Activated CD8-positive, alpha-beta memory T cell treated with anti-CD3 and anti-CD28 coated beads for 24 hours (primary cell): ENCODE measurements at places on chromosomes 5 and 9.

DNA sequence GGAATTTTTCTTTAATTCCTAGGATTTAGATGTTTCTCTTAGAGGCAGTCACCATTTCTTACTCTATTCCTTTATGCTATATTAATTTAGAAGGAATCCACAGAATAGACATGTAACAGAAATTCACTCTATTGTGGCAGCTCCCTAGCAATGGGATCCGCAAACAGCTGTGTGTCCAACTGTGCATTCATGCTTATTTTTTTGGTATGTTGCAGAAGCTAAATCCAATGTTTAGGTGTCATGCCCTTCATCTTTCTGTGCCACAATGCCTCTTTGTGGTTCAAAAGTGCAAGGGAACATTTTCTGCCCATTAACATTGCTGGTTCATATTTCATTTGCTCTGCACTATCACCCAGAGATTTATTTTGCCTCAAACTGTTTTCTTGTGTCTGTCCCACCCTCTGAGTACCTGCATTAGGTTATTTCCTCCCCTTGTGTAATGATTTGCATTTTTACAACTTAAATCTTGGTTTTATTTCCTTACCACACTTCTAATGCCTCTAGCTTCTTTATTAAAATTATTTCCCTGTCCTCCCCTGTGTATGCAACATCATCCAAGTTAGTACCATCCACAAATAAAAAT, 816.5 kb downstream of the EFNA5 start:
- no peak for DNase-seq

GRCh38 chr9:82961504-82962125, 101.3 kb downstream of the RASEF start:
- DNase-seq, result peak; percentile 58

GRCh38 chr5:32331217-32331934, 18.6 kb upstream of the MTMR12 start:
- DNase-seq, result no peak

DNA sequence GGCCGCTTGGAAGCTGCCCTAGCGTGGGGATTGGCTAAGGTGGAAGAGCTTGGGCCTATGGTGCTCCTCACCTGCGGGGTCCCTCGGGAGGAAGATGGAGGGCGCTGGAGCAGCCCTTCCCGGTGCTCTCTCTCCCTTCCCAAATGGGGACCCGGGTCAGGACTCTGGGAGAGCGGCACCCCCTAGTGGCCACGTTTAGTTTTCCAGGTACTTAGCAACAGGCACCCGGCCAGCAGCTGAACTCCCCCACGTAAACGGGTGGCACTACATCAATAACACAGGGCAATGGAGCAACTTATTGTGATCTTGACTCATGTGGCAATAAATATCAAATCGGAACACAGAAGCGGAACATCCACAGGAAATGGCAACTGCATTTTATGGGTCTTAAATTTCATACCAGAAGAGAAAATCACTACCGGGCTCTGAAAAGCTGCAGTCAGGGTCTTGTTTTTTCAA, 316.6 kb downstream of the AGTPBP1 start:
- peak; percentile 72 for DNase-seq

GRCh38 chr5:6681682-6682081, 31.6 kb upstream of the TENT4A start:
- DNase-seq, result no peak

GRCh38 chr5:13955896-13956295, 11.4 kb upstream of the DNAH5 start:
- DNase-seq, result no peak

DNA sequence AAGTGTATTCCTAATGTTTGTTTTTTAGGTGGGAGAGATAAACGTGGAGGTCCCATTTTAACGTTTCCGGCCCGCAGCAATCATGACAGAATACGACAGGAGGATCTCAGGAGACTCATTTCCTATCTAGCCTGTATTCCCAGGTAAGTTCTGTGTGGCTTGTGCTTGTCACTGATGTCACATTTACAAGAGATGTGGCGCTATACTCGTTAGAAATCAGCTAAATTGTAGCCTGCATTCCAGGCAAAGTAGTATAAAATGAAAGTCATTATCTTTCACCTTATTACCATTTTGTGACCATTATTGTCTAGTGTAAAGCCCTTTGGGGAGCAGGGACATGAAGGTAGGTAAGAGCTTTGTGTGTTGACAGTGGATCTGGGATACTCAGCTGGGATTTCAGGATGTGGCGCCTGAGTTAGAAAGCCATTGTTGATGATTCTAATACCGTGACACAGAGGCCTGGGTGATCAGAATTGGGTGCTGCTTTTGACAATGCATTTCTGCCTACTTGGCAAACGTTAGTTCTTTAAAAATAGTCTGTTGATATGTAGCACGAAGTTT, 137.2 kb downstream of the TRIO start:
- DNase-seq, result no peak

- no peak for DNase-seq
Observed at GRCh38 chr5:54844905-54845566, 140.4 kb downstream of the ESM1 start.

- DNase-seq, result no peak
Observed at GRCh38 chr9:137986268-137987099, 108.9 kb downstream of the CACNA1B start.

GRCh38 chr5:108620516-108620915, 127.2 kb upstream of the FER start:
- no peak for DNase-seq

GRCh38 chr5:59221769-59222168, 638.9 kb downstream of the RAB3C start:
- DNase-seq, result no peak

DNA sequence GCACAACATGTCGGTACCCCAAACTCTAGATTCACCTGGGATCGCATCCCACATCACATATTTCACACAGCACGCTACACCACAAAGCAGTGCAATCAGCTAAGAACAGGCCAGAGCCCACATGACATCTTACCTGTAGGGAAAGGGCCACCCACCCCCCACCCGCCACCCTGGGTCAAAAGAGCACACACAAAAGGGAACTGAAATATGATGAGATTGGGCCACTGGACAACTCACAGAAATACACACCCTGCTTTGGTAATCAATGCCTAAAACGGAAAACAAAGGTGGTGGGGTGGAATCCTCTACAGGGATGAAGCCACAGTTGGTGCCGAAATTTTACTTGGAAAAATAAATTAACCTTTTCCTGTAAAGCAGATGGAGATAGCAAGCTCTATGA, 13.1 kb downstream of the RETREG1 start:
- DNase-seq, result no peak

GRCh38 chr9:106020186-106020585, 325.8 kb downstream of the TMEM38B start:
- no peak for DNase-seq

DNA sequence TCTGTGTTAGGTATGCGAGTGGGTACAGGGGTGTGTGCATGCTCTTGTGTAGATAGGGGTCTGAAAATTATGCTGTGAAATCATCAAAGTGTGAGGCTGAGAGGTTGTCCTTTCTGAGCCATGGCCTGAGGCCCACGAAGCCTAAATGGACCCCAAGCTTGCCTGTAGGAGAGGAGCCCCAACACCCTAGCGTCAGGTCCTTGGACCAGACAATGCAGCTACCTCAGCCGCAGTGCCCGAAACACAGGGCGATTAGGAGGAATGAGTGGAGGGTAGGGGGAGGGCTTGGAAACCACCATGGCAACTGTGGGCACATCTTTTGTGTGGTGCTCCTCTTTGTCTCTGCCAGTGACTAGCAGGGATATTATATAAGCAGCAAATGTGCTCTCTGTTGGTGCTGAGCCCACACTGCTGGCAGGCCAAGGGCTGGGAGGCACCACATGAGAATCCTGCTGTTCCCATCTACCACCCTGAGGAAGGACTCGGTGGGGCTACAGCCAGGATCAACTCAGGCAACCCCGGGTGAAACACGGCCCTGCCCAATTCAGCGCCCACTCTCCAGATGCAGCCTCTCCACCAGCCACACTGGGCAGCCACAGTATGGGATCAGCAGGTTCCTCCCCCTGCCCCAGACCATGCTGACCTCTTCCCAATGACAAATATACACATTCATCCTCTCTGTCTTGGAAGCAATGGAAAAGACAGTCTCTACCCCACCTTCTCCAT, 84.6 kb upstream of the FSTL4 start:
- peak; percentile 13 for DNase-seq

GRCh38 chr9:93634311-93635185, 58.2 kb downstream of the PHF2 start:
- DNase-seq, result peak; percentile 37

DNA sequence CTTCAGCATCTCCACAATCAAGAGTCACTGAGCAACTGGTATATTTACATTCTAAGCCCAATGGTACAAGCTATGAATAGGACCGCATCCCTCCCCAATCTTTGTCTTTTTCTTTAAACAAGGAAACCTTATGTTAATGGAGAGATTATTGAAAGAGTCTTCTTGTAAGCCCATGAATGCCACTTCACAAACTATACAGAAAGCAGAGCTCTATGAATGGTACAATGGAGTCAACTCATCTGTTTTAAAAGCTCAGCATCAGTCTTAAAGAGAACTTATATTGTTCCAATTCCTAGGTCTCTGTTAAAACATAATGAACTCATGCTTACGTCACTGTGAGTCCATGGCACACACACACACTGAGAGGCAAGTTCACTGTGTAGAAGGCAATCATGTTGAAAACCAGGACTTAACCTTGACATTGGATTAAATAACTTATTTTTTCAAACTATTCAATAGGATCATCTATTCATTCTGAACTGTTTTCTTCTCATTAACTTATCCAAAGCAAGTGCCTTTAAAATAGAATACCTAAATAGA, 4.5 kb downstream of the NREP start:
- no peak for DNase-seq

DNA sequence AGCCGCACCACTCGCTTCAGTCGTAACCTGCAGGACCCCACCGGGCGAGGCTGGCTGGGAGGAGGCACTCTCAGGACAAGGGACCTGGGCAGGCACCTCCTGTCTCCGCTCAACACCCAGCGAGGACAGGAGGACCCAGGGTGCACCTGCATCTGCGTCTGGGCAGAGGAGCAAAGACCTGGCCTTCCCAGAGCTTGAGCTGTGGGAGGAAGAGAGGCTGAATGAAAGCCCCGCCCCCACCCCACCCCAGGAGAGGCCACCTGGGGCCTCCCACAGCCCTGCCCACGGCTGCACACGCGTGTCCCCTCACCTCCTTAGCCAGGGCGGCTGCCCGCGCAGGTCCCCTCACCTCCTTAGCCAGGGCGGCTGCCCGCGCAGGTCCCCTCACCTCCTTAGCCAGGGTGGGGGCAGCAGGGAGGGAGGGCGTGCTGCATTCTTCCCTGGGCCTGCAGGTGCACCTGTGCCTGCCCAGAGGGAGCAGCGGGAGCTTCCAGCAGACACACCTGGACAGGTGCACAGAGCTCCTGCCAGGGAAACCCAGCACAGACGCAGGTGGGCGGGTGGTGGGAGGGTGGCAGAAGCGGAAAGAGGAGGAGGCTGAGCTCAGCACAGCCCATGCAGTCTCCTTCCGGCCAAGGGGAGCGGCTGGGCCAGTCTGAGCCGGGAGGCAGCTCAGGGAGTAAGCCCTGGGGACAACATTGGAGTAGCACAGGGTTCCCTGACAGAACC, 18.5 kb upstream of the SLC12A7 start:
- no peak for DNase-seq

DNA sequence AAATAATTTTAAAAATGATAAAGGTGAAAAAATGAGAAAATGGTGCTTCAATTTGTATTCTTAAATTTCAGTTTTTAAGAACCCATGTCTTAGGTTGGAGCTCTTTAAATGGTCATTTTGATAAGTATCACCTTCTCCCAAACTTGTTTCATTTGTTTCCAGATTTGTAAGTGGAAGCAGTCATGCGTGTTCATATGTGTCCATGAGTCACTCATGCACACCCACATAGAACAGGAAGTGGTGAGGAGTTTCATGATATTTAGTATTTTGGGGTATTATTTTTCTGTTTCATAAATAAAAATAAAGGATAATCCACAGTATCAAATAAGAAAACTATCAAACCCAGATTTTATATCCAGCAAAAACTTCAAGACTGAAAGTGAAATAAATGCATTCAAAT, 570.4 kb upstream of the ST8SIA4 start:
- DNase-seq, result no peak

DNA sequence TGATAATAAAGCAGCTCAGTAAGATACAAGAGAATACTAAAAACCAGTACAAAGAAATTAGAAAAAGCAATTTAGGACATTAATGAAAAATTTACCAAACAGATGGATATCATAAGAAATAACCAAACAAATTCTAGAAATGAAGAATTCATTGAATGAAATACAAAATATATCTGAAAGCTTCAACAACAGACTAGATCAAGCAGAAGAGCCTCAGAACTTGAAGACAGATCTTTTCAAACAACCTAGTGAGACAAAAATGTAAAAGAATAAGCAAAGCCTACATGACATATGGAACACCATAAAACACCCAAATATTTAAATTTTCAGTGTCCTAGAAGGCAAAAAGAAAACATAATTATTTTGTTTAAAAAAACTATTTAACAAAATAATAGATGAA, 66.9 kb downstream of the SKIC3 start:
- no peak for DNase-seq

DNA sequence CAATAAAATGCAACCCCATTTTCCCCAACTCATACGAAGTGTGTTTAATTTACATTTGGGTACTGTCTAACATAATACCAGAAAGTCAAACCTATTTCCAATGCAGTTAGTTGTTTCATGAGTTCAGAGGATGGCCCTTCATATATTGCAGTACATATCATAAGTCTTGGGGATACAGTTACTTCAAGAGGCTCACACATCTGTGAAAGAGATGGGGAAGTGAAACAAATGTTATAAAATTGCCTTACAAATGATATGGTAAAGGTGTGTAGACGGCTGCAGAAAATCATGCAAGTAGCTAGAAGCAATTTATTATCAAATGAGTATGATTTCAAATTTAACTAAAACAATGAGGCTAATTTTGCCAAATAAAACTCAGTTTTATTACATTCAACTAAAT, 219.0 kb upstream of the CDH12 start:
- no peak for DNase-seq

GRCh38 chr5:59483971-59484472, 409.5 kb downstream of the PDE4D start:
- no peak for DNase-seq

DNA sequence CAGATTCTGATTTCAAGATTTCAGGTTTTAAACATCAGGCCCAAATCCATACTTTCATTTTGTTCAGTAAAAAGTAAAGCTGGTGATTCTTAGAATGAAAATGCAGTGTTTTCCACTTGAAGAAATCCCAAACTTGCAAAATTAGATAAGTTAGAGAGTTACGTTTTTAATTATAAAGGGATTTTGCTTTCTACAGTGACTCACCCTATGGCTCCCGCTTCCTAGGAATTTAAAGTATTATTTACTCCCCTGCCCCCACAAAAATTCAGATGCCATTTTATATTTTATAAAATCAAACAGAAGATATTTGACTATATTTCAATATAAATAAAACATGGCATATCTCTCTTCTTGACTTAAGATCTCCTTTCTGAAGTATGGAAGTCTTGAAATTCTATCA, 402.9 kb downstream of the ZSWIM6 start:
- no peak for DNase-seq

DNA sequence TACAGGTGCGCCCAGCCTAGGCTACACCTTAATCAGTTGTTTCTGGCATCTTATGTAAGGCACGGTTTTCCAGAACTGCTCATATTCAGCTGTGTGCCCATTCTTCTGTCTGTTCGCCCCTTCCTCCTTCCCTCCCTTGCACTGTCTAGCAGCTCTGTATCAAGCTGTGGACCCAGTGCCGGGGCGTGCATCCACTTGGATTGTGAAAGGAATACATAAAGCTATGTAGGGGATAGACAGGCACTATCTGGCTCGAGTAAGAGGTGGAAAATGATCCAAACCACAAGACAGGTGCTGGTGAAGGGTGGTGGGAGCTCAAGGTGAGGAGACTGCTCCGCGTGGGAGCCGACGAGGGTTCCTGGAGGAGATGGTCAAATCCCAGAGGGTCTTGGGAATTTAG, 2.0 kb downstream of the GLIPR2 start:
- DNase-seq, result no peak
